ENCODE measurements at places on chromosomes 3 and 15.
A peak's percentile ranks its signal among the peaks of the same experiment; 100 is the strongest.

DNA sequence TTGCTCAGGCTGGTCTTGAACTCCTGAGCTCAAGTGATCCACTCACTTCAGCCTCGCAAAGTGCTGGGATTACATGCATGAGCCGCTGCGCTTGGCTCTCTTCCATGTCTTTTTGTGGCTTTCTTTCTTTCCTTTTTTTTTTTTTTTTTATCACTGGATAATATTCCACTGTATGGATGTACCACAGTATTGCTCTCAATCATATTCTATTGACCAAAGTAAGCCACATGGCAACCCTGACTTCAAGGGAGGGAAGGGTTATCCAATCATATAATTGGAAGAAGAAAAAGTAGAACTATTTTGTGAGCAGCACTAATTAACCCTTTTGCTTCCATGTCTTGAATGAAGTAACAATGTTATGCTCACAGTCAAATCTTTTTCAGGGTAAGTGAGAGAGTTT, 307.0 kb upstream of the RASGRP1 start:
- no peak for DNase-seq

DNA sequence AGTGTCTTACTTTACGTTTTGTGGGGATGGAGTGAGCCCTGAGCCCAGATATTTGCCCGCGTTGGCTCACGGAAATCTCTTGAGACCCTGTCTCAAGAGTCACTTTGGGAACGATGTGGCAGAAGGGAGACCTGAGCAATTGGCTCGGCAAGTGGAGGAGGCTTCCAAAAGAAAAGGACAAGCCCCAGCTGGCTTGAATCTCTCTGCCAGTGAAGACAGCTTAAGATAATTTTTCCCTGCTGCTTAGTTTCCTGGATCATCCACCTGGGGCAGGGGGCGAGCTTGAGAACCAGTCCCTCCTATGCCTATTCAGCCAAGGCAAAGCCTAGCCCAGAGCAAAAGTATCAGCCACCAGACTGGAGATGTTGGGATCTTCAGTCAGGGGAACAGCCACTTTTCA, 708 bp downstream of the SEC22A start:
- peak; percentile 7 for DNase-seq

- DNase-seq, result no peak
Measured at GRCh38 chr3:55297706-55298105, 189.4 kb downstream of the WNT5A start.

- DNase-seq, result no peak
Measured at GRCh38 chr3:142608631-142609030, 12.4 kb downstream of the PLS1 start.

- peak; percentile 43 for DNase-seq
Measured at GRCh38 chr15:74907163-74907870, 666 bp upstream of the FAM219B start.

- DNase-seq, result no peak
Measured at GRCh38 chr15:91925794-91926193, 72.3 kb downstream of the SLCO3A1 start.

GRCh38 chr15:63896336-63897115, 62.8 kb upstream of the HERC1 start:
- peak; percentile 23 for DNase-seq
